ENCODE measurements at places on chromosomes 1 and 21.

DNA sequence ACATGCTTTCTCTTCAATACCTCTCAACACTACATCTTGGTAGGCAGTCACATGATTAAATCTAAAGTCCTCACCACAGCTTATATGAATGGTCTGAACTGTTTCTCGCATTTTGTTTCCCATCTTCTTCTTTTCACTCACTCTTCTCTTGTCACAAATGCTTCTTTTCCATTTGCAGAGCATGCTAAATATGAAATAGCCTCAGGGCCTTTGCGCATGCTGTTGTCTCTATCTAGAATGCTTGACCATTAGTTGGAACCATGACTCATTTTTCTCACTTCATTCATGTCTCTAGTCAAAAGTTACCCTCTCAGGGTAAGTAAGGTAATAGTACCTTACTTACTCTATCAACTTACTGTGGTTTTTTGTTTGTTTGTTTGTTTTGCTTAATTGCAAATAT is 239.7 kb downstream of the PTPRC start:
- DNase-seq = no peak

- no peak for DNase-seq
Measured at GRCh38 chr1:109782927-109783326, 19.2 kb upstream of the EPS8L3 start.

DNA sequence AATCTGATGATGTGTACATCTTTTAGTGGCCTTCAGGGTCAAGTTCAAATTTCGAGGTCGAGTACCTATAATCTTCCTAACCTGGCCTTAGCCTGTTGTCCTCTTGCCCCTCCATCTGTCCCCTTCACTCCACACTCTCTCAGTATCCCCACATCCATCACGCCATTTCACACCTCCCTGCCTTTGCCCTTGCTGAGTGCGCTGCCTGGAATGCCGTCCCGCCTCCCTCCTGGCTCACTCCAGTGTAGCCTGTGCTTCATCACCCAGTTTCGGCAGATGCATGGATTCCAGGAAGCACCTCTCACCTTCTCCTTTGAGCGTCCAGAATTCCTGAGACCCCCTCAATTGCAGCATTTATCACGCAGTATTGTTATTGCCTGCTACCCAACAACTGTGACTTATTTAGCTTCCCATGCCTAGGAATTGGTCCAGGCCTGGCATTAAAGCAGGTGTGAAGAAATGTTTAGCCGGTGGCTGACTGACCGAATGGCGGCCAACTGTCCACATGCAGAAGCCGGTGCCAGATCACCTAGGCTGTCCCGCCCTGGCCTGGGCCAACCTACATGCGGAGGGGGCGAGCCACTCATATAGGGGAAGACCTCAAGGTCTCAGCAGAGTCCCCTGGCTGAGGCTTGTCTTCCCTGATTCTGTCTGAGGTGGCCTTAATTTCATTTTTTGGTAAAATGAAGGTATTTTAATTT is 34.5 kb downstream of the MYOM3 start:
- DNase-seq = no peak

DNA sequence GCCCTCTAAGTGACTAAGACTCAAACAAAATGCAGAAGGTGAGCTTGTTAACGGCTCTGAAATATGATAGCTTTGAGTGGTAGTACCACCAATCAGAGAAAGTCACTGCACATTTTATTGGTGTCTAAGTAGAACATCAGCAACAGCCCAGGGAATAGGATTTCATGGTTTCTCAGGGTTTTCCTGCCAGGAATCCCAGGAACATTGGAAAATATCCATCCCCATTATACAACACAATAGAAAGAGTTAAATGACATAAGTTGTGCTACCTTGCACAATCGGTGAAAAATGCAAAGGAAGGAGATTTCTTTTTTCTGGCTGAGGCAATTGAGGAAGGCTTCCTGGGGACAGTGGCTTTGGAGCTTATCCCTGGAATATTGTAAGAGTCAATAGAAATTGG is 283.1 kb downstream of the HLX start:
- DNase-seq = no peak

DNA sequence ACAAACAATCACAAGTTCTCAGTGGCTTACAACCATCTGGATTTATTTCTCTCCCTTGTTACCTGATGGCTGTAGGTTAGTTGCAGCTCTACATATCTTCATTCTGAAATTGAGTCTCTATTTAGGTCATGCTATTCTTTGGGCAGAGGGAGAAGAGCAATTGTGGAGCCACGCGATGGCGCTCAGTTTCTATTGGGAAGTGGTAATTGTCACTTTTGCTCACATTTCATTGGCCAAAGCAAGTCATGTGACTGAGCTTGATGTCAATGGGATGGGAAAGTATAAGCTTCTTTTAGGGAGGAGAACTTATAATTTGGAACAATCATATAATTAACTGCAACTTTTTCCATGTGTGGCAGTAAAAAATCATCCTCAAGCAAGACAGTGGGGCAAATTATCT is 166.5 kb downstream of the LMO4 start:
- no peak for DNase-seq

- no peak for DNase-seq
Measured at GRCh38 chr1:155002464-155003226, at the start of gene ZBTB7B. Gene ZBTB7B, plus strand, starts transcription at chr1:155002802. Its CDS starts 11,859 bp downstream, at chr1:155014661.

DNA sequence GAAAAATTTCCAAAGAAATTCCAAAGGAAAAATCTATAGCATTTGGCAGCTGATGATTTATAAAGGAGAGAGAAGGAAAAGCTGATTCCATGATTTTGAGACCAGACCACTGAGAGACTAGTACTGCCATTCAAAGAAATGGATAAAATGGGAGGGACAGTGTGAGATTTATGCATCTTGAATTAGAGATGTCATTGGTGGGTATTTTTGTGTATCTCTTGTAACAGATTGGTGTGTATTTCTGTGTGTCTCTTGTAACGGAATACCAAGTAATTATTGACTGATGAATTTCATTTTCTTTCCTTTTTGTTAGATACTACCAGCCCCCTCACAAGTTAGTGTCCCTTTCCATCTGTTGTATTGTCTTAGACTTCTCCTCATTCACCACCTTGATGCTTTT is 102.2 kb downstream of the OLFML2B start:
- no peak for DNase-seq

DNA sequence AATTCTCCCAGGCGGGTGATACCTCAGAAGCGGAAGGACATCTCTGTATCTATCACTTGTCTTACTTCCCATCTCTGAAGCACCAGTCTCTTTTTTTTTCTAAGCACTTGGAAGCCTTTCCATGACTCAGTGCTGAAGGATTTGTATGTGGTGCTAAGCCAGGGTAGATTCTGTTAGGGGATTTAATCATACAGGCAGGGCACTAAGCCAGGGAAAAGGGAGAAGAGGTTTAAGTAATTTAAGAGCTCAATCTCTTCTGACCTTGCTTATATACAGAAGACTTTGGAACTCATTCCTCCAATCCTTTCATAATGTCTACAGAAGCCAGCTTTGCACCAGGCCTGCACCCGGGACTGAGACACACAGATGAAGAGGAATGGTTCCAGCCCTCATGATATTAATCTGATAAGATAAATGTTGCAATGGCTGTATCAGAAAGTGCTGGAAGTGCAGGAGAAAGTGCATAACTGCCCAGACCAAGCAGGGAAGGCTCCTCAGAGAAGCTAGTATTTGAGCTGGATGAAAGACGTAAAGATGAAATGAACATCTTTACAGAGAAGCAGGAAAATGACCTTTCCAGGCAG is 11.0 kb downstream of the FAM163A start:
- no peak for DNase-seq

DNA sequence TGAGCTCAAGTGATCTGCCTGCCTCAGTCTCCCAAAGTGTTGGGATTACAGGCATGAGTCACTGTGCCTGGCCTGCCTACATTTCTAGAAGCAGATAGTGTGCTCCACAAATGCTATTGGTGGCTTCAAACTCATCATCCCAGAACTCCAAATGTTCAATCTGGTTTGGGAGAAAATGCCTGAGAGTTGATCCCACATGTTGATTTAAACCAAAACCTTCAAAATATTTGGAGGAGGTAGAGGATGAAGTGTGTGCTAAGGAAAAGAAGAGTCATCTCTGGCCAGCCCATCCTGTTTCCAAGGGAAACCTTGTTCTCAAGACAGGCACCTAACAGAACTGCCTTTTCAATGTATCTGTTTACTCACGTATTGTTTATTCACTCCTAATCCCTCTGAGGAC is 55.4 kb upstream of the GRHL3 start:
- DNase-seq = no peak

- DNase-seq = peak; percentile 44
Measured at GRCh38 chr1:234302354-234302962, 70.8 kb upstream of the COA6 start.

DNA sequence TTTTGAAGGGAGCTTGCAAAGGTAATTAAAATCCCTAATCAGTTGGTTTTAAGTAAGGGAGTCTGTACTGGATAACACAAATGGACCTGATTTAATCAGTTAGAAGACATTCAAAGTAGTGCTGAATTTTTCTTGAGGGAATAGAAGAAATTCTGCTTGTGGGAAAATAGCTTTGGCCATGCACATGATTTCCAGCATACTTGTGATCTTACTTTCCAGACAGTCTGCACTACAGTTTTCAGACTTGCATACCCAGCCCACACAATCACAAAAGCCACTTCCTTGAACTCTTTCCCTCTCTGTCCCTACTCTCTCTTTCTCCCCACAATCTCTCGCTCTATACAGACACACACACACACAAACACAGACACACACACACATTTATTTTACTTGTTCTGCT is 852.1 kb downstream of the PLA2G4A start:
- no peak for DNase-seq
